Sigmoid colon (tissue), 7 donors: ENCODE measurements at places on chromosomes 5 and 9. TPM values are rescaled to one million over a fixed set of nuclear protein-coding genes. Genes with fewer than 3 reads are reported as not detected.

The GRM6 gene
- not detected for polyA plus RNA-seq

The FUT7 gene
- not detected for polyA plus RNA-seq

The DDX4 gene
- not detected for polyA plus RNA-seq

The MYOT gene
- 3.2 TPM for polyA plus RNA-seq

The PLPP7 gene
- polyA plus RNA-seq = 1.5 TPM

The DMRT3 gene
- not detected for polyA plus RNA-seq

- no peak for DNase-seq
These were observed 110.7 kb upstream of the CXCL14 start for GRCh38 chr5:135689506-135689905.

- DNase-seq = peak; percentile 88
These were observed 51.7 kb downstream of the RXRA start for GRCh38 chr9:134377976-134378375.

GRCh38 chr9:27453860-27454553 is 70.1 kb upstream of the IFNK start:
- no peak for DNase-seq

DNA sequence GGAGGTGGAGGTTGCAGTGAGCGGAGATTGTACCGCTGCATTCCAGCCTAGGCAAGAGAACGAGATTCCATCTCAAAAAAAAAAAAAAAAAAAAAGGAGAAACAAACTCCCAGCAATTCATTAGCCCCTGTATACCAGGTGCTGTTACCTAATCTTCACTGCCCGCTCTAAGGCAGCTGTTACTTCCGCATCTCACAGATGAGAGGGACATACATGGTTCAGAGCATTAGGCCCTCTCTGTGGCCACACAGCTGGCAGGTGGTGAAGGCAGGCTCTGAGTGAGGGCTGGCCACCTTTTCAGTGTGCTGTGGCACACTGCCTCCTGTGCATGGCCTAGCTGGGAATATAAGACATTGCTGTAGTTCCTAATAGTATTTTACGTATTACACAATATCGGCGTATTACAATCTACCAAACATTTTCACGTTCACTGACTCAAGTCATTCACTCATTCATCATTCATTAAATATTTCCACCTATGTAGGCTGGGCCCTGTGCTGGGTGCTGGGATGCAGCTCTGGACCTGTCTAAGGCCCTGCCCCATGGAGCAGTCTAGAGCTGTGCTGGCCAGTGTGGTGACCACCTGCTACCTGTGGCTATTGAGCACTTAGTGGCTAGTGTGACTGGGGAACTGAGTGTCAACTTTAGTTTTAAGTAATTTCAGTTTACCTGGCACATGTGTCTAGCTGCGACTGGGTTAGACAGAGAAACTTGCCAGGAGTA is 35.8 kb downstream of the RGS3 start:
- DNase-seq = no peak

DNA sequence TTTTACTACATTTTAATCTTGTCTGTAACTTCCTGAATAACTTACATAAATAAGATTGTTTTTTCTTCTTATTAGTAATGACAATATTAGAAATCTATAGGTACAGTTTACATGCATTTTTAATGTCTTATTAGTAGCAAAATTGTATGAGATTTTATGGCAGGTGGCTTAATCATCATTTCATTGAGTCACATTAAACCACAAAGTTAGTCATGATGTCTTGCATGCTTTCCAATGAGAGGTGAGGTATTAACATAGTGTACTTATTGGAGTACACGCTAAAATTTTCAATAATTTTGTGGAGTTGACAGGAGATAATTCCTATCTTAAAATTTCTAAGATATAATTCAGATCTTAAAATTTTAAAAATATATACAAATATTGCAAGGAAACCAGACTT is 989.6 kb upstream of the ARRDC3 start:
- DNase-seq = no peak

GRCh38 chr5:36079200-36079781 is 12.6 kb upstream of the UGT3A2 start:
- DNase-seq = no peak

DNA sequence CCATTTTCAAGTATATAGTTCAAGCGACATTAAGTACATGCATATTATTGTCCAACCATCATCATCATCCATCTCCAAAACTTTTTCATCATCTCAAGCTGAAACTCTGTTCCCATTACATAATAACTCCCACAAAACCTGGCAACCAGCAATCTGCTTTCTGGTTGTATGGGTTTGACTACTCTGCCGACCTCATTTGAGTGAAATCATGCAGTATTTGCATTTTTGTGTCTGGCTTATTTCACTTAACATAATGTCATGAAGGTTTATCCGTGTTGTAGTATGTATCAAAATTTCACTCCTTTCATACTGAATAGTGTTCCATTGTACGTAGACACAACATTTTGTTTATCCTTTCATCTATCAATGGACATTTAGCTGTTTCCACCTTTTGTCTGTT is 74.8 kb downstream of the SGCD start:
- DNase-seq = no peak

DNA sequence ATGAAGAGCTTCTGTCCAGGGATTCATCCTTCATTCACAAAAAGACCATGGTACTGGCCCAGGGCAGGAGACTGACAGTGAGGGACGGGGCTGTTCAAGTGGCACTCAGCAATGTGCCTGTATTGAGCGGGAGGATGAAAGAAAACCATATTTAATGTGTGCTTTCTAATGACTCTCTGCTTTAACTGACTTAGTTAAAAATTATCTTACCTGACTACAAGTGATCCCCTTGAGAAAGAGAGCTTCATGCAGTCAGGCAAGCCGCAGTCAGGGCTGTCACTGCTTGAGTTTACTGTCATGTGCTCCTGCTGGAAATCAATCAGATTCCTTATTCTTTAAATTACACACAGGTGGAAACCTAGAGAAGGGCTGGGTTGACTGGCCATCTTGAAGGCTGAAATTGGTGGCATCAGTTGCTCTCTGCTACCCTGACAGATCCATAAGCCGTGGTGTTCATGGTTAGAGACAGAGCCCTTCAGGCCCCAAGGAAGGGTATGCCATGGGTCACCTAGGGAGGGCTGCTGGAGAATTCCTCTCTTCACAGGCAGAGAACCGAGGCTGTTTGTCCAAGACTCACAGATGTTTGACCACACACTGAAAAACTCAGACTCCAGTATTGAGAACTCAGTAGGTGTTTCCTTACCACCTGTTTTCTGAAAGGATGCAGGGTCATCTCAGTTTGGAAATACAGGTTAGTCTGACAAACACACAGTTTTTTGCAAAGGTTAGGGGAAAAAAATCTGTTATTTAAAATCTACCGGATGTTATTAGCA is 70.9 kb downstream of the TRIO start:
- DNase-seq = no peak

GRCh38 chr9:79801459-79801858 is 229.7 kb downstream of the TLE4 start:
- no peak for DNase-seq

DNA sequence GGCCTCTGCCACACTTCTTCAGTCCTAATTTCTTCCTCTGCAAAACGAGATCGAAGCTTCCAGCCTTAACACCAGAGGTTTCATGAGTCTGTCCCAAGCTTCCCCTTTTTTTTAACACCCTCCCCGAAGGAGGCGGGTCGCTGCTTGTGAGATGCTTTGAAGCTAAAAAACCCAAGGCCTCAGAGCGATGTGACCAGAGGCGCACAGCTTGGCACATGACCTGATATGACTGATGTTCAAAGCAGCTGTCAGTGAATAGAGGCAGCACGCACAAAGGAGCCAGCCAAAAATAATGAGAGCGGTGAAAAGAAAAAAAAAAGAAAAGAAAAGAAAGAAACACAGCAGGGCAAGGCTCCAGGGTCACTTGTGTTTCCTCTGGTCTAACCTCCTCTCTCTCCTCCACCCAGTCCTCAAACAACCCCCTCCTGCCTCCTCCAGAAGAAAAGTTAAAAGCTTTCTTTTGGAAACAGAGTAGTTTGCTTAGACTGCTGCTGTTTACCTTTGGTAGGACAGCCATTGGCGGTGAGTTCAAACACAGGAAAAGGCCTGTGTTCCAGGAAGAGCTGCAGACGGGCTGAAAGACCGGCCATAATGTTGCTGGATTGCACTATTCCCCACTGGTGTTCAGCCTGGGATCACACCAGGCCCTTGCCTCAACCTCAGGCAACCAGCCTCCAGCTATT is 10.9 kb upstream of the ZNF366 start:
- DNase-seq = peak; percentile 70

DNA sequence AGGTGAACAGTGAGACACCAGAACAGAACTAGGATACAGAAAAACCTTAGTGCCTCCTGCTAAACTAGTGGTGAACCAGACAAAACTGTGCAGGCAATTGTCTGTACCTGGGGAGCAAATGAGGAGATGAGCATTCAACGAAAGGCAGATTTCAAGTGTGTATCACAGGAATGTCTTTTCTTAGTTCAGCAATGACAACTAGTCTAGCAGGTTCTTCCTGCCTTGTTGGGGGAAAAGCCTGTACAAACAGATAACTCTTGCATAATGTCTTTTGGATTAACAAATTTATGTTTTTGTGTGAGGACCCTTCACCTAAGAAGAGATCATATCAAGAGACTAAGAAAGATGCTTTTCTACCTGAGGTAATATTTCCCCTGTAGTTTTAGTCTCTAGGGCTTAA is 21.8 kb upstream of the DENND4C start:
- no peak for DNase-seq

DNA sequence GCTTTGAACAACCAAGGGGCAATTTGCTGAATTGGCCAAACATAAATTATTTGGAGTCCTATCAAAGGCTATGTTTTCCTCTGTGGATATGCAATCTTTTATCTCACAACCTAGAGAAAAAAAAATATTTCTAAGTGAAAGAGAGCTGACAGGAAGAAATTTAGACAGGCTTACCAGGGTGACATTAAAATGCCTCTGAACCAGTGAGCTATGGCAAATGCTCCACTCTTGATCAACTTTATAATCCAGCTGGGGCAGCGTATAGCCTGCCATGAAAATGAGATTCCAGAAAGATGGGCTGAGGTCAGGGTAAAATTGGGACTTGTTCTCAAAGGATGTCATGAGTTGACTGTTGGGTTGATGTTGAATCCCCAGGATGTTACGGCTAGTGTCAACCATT is 399.3 kb upstream of the TRPC7 start:
- no peak for DNase-seq

- no peak for DNase-seq
These were observed 3.3 kb downstream of the SNAPC3 start for GRCh38 chr9:15426019-15426418.

DNA sequence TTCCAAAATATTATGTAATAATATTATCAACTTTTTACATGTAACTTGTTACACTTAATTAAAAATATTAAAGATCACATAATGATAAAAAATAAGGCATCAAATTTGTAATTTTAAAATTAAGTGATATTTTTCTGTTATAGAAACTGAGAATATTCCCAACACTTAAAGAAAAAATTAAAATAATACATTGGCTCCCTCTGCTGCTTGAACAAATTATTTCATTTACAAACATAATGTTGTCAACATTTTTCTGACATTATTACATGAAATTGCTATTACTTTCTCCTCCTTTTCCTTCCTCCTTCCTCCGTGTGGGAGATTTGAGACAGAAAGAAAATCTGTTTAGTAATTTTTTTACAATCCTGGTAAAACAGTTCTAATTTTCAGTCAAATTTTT is 42.3 kb downstream of the RNF180 start:
- DNase-seq = no peak

DNA sequence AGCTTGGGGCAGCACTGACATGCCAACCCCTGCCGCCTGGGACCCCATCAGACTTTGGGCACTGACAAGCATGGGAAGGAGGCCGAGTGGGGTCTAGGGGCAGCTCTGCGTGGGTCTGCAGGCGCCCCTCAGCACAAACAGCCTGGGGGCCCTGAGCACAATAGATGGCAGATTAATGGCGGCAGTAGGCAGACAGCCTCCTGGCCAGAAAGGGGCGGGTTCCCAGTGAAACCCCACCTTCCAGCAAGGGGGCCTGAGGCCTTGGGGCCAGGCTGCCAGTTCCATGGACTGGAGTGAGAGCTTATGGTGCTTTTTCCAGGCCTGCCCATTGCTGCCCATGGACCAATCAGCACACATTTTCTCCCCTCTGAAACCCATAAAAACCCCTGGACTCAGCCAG is 2031.2 kb downstream of the EFNA5 start:
- no peak for DNase-seq

- no peak for DNase-seq
These were observed 125.1 kb upstream of the SH3GL2 start for GRCh38 chr9:17453751-17454150.

- no peak for DNase-seq
These were observed 249.2 kb upstream of the ANKRD55 start for GRCh38 chr5:56482363-56482762.
